Central memory CD4-positive, alpha-beta T cell (primary cell): ENCODE measurements at places on chromosomes 2 and 18.
A peak's percentile ranks its signal among the peaks of the same experiment; 100 is the strongest.

DNA sequence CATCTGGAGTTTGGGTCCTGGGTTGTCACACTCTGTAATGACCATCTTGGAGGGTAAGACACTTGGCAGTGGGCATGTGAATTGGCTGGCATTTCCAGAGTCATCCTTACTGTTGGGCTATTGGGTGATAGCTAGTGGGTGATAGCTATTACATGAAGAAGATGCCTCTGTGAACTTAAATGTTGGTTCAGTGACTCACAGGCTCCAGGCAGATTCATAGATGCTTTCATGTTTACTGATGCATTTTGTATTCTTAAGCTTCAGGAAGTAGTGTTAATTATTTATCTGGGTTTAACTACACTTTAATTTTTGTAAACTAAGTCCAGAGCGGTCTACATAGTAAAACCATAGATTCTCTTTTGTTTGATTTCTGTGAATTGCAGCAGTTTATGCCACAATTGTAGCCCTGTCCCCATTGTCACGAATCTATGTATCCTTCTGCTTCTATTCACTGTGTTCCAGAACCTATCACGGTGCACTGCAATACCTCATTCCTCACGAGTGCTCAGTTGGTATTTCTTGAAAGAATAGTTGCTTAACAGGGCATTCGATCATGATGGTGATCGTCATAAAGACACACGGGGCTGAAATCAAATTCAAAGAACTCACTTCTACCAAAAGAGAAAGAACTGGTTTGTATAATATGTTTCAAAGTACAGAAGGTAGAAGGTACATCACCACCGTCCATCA, 79.7 kb downstream of the GBX2 start:
- DNase-seq, result no peak

DNA sequence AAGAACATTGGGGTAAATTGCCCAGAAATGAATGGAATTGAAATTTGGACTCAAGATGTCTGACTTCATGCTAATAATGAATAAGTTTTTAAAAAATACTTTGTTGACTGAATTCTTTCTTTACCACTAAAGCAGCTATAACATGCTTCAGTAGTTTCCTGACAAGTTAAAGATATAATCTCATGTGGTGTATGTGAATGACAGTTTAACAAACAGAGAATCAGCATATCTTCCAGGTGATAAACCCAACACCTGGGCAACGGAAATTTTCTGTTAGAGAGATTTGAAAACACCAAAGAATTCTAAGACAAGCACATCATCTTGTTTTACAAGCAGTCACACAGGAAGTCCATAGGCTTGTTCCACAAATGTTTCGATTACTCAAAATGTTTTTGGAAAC, 372.6 kb upstream of the VRK2 start:
- no peak for DNase-seq

DNA sequence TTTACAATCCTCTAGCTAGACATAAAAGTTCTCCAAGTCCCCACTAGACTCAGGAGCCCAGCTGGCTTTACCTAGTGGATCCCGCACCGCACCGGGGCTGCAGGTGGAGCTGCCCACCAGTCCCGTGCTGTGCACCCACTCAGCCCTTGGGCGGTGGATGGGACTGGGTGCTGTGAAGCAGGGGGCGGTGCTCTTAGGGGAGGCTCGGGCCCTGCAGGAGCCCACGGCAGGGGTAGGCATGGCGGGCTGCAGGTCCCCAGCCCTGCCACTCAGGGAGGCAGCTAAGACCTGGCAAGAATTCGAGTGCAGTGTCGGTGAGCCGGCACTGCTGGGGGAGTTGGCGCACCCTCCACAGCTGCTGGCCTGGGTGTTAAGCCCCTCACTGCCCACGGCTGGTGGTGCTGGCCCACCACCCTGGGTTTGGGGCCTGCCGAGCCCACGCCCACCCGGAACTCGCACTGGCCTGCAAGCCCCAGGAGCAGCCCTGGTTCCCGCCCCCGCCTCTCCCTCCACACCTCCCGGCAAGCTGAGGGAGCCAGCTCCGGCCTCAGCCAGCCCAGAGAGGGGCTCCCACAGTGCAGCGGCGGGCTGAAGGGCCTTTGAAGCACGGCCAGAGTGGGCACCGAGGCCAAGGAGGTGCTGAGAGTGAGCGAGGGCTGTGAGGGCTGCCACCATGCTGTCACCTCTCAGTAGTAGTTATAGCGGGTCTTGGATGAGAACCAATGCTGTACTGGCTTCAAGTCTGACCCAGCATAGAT, 255.2 kb downstream of the CDH7 start:
- no peak for DNase-seq

GRCh38 chr2:148593421-148593820, 51.1 kb upstream of the EPC2 start:
- DNase-seq, result no peak

- DNase-seq, result peak; percentile 44
Measured at GRCh38 chr2:73284296-73285158, at the start of gene FBXO41. Gene FBXO41, minus strand, starts transcription at chr2:73284478. Its CDS starts 14,848 bp downstream, at chr2:73269630.

DNA sequence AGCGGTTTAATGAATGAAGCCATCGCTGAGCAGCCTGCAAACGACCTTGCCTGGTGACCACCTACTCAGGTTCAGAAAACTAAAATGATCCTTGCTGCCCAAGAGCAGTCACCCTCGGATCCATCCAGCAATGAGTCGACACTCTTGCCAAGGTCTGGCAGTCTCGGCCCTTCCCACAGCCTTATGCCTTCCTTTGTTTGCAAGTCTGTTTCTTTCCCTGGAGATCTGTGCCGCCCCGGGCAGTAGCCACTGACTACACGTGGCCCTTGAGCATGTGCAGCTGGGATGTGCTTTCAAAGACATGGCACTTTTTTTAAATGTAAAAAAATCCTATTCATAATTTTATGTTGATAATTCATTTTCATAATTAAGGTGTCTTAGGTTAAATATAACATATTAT, 37.2 kb upstream of the SLC35G4 start:
- DNase-seq, result no peak

- no peak for DNase-seq
Measured at GRCh38 chr2:7661502-7661901, 744.3 kb downstream of the RNF144A start.

- DNase-seq, result no peak
Measured at GRCh38 chr2:100831831-100832230, 11.9 kb downstream of the NPAS2 start.

GRCh38 chr2:158753641-158754611, 41.2 kb upstream of the DAPL1 start:
- peak; percentile 28 for DNase-seq

GRCh38 chr2:218894151-218894879, 13.7 kb downstream of the WNT10A start:
- no peak for DNase-seq

DNA sequence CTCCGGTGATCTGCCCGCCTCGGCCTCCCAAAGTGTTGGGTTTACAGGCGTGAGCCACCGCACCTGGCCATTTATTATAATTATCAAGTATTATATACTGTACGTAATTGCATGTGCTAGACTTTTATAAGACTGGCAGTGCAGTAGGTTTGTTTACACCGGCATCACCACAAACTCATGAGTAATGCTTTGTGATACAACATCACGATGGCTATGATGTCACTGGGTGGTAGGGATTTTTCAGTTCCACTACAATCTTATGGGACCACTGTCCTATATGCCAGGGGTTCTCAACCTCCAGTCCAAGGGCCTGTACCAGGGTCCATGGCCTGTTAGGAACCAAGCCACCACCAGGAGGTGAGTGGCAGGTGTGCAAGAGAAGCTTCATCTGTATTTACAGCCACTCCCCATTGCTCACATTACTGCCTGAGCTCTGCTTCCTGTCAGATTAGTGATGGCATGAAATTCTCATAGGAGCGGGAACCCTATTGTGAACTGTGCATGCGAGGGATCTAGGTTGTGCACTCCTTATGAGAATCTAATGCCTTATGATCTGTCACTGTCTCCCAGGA, 9.4 kb downstream of the SCYGR4 start:
- no peak for DNase-seq
